ENCODE measurements at places on chromosomes 3 and 15.

DNA sequence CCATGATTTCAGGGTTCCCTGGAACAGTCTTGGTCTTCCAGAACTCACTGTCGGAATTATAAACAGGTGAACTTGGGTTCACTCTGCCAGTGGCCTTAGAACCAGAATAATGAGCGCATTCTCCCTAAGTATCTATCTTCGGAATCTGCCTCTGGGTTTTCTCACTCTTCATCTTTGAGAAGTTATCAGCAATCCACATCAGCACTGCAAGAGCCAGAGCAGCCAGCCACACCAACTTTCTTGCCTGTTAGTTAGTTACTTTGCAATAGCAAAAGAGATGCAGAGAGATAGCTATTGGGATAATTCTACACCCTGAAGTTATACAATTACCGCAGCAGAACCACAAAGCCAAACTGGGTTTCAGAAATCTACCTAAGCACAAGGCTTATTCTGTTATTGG is 25.8 kb downstream of the GLB1 start:
- no peak for DNase-seq

- DNase-seq: no peak
Observed at GRCh38 chr3:4865714-4866113, 113.5 kb upstream of the BHLHE40 start.

- DNase-seq: no peak
Observed at GRCh38 chr3:143536817-143537535, 311.3 kb downstream of the SLC9A9 start.

- no peak for DNase-seq
Observed at GRCh38 chr3:129756871-129757270, 136.6 kb downstream of the TMCC1 start.

DNA sequence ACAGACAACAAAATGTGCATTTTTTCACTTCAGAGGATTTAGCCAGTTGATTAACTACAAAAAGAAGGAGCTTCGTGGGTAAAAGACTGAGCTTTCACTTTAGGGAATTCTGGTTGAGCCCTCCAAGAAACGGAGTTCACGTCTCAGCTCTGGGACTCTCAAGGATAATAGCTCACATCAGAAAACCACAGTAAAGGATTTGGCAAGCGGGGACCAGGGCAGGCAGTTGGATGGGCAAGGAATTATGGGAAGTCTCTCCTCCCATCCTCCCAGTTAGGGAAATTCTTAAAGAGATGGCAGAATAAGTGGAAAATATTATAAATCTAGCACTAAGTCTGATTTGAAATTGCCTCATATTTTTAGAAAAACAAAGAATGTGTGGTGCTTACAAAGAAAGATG is 188.3 kb upstream of the EOMES start:
- no peak for DNase-seq

- no peak for DNase-seq
Observed at GRCh38 chr3:8767667-8768363, 1.6 kb downstream of the OXTR start.

GRCh38 chr15:76963596-76963995 is 31.3 kb upstream of the PSTPIP1 start:
- DNase-seq: no peak

- DNase-seq: no peak
Observed at GRCh38 chr3:55329849-55330248, 157.3 kb downstream of the WNT5A start.

DNA sequence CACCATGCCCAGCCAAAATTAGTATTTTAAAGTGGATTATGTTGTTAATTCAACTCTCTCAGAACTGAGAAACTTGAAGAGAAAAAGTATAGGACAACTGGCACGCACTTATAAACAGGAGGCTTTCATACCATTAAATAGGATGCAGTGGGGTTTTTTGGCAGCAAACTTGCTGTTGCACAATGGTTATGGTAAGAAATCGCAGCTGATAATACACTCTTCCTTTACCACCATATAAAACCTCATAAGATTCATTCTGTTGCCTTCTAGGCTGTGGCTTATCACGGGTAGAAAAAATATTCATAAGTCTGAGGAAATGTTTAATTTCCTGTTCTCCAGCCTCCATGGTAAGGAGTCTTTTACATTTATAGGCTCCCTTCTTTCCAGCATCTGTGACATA is 95.3 kb downstream of the TMCO5A start:
- DNase-seq: no peak

- DNase-seq: no peak
Observed at GRCh38 chr15:91209726-91210125, 109.7 kb downstream of the SV2B start.
